ENCODE measurements at places on chromosomes 7 and 10.
A peak's percentile ranks its signal among the peaks of the same experiment; 100 is the strongest.

GRCh38 chr7:150787321-150788281, 12.6 kb downstream of the TMEM176B start:
- DNase-seq: no peak

- no peak for DNase-seq
These were observed 17.5 kb downstream of the TSPAN15 start for GRCh38 chr10:69468751-69469089.

DNA sequence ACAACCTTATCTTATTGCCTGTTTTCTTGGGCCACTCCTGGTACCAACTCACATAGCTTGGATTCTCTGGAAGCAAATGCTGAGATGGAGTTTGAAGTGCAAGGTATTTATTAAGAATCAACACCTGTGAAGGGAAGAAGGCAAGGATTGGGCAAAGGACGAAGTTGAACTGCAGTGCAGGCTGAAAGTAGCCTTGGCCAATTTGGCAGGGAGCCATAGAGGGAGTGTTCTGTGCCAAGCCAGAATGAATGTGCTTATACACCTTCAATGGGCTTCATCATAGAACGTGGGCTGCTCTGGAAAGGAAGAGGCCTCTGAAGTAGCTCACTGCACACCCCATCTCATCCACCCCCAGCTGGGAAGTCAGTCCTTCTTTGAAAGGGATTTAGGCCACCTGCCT, 79.8 kb upstream of the IFRD1 start:
- DNase-seq: no peak

DNA sequence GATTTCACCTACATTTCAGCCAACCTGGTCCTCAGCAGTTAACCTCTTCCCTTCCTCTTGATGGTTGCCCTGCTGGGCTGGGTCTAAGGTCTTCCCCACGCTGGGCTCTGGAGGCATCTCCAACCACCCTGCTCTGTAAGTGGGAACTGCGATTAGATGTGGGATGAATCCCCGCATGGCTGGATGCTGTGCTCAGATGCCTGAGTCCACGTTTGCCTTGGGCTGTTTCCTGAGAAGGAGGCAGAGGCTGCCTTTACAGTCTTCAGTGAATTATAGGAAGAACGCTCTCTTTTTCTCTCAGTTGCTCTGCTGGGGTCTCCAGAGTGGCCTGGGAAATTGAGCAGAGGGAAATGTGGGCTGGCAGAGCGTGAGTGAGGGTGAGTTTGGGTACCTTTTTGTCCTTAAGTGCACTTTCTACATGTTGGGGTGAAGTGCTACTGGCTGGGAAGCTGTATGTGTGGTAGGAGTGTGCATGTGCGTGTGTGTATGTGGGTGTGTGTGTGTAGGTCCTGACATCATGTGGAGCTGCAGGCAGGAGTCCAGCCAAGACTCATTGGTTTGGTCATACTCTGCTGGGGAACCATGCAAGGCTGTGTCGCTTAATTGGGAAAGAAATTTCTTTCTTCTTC, 1.5 kb downstream of the GIMAP8 start:
- no peak for DNase-seq

DNA sequence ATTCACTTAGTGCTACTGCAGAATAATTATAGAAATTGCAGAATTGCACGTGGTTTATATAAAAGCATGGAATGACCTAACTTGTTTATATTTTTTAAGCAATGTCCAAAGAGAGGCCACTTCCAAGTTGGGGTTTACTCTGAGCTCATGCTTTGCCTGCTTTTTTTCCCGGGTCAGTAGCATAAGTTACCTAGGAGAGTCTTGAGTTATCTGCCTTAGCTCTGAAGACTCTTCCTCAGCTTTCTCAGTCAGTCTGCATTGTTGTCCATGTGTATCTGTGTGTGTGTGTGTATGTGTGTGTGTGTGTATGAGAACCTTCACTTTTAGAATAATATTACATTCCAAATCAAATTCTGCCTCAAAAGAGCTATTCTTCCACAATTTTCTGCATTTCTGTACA, 239.5 kb upstream of the TCF7L2 start:
- no peak for DNase-seq

DNA sequence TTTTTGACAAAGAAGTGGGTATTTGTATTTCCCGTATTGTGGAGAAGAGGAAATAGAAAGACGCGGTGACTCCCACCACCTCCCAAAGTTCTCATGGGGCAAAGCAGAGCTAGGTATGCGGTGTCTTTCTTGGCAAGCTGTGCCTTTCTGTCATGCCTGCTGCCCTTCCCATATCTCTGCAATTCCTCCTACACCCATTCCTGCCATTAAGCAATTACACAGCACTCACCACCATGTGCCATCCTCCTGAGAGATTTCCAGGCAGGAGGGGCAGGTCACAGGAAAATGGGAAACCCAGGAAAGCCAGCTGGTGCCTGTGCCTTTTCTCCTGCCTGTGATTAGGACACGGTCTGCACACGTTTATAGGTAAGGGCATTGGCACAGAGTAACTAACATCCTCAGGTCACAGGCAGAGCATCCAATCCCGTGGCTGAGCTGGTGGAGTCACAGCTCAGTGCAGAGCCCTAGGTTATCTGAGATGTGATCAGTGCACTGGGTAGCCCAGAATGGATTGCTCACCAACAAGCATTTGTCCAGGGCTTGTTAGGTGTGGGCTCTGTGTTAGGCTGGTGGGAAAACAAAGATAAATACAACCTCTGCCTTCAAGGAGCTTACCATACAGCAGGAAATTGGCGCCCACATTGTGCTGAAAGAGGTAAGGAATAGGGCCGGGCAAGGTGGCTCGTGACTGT, 9.4 kb upstream of the CRTAC1 start:
- DNase-seq: no peak

GRCh38 chr7:92888-93672, 99.3 kb upstream of the FAM20C start:
- no peak for DNase-seq

- no peak for DNase-seq
These were observed 166.7 kb upstream of the SH2B2 start for GRCh38 chr7:102119925-102120324.

DNA sequence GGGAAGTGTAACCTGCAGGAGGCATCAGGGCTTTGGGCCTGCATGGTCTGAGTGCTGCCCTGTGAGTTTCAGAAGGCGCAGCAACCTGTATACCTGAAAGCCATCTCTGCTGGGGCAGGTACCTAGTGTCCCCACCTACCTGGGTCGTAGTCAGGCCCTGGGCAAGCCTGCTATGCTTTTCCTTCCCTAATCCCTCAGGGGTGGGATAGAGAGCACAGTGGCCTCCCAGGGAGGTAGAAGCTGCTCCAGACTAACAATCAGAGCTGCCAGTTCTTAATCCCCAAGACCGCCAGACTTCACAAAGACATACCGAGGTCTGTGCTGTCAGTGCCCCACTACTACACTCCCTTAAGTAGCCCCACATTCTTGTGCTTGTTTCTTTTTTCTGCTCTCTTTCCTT, 52.0 kb downstream of the PTEN start:
- no peak for DNase-seq

GRCh38 chr10:26486304-26486703, 48.2 kb downstream of the APBB1IP start:
- no peak for DNase-seq

DNA sequence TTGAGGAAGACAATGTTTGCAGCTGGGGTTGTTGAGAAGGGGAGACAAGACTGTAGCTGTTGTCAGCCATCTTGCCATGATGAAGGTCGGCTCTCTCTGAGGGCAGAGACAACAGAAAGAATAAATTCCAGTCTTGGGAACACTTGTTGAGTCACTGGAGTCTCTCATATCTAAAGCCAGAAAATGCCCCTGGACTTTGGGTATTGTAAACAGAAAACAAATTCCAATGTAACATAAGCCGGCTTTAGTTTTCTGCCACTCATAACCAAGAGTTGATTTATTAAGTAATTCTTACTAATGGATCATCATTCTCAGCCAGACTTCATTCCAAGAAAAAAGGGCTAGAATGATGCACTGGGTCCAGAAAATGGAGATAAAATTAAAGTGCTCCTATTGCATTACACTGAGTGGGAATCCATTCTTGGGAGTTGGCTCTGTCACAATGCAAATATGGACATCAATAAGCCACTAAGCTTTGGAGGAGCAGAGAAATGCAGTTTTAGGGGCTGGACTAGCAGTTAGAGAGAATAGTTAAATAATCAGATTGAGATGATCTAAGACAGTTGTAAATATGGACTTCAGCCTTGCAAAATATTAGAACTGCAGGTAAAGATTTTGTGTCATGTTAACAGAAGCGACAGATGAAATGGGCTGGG, 78.9 kb downstream of the ADAM12 start:
- DNase-seq: no peak

DNA sequence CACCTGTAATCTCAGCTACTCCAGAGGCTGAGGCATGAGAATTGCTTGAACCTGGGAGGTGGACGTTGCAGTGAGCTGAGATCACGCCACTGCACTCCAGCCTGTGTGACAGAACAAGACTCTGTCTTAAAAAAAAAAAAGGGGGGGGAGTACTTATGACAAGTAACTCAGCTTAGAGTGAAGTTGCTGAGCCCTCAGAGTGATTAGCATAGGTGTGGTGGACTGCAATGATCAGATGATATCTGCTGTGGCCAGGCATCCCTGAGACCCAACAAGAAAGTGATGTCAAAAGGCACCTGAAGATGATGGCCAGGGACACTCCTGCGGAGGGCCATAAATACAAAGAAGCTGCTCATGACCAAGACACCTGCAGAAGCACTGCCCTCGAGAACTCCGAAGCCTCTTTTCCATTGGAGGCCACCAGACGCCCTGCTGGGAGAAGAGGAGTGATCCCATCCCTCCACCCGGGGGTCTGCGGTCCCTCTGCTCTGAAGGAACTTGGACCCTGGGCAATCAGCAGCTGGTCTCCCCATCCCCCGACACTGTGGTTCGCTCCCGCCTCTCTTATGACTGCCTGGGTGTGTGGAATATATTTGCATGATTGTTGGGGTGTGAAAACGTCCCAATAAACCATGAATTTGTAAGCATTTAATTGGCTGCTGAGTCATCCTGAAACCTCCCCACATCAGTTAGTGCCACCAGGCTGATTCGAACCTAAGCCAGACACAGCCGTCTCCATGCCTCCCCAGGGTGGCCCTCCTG, 46.0 kb downstream of the RASGEF1A start:
- no peak for DNase-seq

GRCh38 chr10:84296091-84296981, 32.1 kb upstream of the CCSER2 start:
- no peak for DNase-seq

GRCh38 chr7:1176891-1177373, 16.9 kb upstream of the ZFAND2A start:
- peak; percentile 79 for DNase-seq

- DNase-seq: no peak
These were observed 79.2 kb downstream of the CCDC3 start for GRCh38 chr10:12922117-12922900.

DNA sequence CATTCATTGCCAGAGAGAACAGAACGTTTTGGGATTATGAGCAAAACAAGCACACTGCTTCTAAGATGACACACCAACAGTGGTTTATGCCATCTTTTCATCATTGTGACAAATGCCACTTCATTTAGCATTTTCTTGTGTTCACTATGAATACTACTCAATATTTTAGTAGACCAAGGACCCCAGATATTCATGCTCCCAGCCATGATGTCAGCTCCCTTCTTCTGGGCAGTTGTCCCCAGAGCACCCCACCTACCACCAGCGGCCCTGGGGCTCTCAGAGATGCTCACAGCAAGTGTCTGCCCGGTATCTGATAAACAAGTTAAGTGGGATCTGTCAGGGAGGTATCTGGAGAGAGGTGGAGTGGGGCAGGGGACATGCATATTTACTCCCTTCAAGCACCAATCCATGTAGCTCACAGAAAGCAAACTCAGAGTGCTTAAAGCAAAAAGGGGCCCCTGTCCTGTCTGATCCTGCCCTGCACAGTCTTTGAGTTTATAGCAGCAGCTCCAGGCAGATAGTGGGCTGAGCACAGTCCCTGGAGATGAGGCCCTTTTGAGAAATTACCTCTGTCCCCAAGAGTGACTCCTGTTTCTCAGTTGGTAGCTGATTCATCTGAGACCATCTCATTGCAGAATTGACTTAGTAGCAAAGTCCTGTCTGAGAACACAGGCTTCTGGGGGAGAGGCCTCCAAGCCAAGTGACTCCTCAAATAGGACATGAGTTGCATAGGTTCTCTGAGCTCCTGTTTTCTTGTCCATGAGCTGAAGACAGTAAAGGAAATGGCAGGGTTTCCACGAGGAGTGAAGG, 281.8 kb upstream of the KLF6 start:
- no peak for DNase-seq

GRCh38 chr10:77699080-77699645, 61.6 kb upstream of the KCNMA1 start:
- DNase-seq: no peak

GRCh38 chr10:4361581-4361980, 464.4 kb upstream of the AKR1E2 start:
- no peak for DNase-seq

GRCh38 chr10:72832701-72833100, 60.8 kb upstream of the OIT3 start:
- DNase-seq: no peak

- DNase-seq: no peak
These were observed 25.7 kb downstream of the GRID1 start for GRCh38 chr10:86340991-86341260.

- no peak for DNase-seq
These were observed 170.6 kb downstream of the SEMA3D start for GRCh38 chr7:85016286-85016685.

- peak; percentile 62 for DNase-seq
These were observed 744 bp downstream of the PPRC1 start for GRCh38 chr10:102133373-102134195.

GRCh38 chr10:123165445-123166072, 11.4 kb downstream of the BUB3 start:
- DNase-seq: no peak

- no peak for DNase-seq
These were observed 7.1 kb upstream of the MGMT start for GRCh38 chr10:129459762-129460539.

- no peak for DNase-seq
These were observed 145.7 kb upstream of the CHST15 start for GRCh38 chr10:124239134-124239533.

DNA sequence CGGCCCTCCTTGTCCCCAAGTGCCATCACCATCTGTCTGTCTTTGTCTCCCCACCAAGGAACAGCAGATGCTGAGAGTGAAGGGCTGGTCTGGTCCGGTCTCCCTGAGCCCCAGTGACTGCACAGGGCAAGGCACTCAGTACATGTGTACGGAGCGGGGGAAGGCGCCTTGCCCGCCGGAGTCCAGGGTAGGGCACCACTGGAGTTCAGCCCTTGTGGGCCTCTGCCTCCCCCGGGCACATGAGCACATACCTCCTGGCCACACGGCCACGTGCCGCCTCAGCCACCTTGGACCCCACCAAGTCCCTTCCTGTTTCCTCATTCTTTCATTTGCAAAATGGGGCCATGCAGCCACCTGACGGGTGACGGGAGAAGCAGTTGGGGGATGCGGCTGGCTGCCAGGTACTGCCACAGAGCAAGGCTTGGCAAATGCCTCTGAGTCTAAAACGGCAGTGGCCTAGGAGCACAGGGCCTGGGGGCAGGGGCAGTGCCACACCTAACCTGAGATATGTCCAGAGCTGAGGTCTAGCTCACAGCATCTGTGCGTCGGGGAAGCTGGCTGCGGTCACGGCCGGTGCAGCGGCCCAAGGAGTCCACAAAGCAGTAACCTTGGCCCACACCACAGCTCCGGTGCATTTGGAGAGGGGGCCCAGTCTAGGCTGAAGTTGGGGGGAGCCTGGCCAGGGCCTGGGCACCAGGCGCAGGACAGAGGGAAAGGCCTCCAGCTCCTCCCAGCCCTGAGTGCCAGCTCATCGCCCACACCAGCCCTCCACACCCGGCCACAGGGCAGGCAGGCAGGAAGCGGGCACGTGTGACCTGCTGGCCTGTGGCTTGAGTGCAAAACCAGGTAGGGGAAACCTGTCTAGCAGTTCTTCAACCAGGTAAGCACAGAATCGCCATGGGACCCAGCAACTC, 5.2 kb downstream of the ADAP1 start:
- no peak for DNase-seq
